ENCODE measurements at places on chromosomes 1 and 21.
A peak's percentile ranks its signal among the peaks of the same experiment; 100 is the strongest.

GRCh38 chr1:10598389-10598702 lies 123.6 kb downstream of the PEX14 start:
- ATAC-seq, result no peak

GRCh38 chr1:37822906-37823815 lies 15.2 kb upstream of the YRDC start:
- peak; percentile 84 for ATAC-seq

GRCh38 chr1:56073614-56074006 lies 505.8 kb downstream of the PLPP3 start:
- ATAC-seq, result no peak

DNA sequence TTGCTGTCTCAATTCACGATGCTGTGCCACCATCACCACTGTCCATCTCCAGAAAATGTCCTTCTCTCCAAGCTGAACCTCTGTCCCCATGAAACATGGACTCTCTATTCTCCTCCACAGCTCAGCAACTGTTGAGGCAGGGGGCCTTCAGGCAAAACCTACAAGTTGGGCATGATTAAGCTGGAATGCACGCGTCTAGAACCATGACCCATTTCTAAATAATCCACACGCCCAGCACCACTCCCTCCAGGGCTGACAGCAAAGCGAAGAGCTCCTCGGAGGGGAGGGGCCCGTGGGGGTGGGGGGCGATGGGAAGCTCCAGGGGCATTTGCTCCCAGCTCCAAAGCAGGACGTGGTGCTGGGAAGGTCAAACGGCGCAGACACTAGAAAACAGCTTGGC lies 3.3 kb upstream of the HES5 start:
- ATAC-seq, result no peak

DNA sequence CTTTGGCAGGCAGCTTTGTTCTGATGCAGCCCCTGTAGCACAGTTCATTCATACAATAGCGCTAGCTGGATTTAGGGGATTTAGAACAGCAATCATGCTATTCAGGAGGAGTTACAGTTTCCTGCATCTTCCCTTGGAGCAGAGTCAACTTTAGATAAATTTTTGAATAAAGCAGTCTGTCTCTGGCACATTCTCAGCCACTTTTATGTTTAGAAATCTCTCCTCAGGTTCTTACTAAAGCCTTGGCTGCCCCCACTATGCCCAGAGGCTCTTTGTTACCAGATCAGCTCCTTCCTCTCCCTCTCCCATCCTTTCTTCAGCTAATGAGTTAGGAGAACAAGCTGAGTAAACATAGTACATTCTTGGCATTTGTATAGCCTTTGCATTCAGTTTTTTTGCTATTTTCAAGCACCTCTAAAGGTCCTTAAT lies 17.0 kb upstream of the PIGC start:
- no peak for ATAC-seq

DNA sequence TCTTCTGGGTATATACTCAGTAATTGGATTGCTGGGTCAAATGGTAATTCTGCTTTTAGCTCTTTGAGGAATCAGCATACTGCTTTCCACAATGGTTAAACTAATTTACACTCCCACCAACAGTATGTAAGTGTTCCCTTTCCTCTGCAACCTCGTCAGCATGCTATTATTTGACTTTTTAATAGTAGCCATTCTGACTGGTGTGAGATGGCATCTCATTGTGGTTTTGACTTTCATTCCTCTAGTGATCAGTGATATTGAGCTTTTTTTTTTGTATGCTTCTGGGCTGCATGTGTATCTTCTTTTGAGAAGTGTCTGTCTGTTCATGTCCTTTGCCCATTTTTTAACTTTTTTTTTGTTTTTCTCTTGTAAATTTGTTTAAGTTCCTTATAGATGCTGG lies 279.4 kb downstream of the PTGER3 start:
- ATAC-seq, result no peak

- ATAC-seq, result no peak
Observed at GRCh38 chr1:75276385-75276784, 142.2 kb downstream of the LHX8 start.

DNA sequence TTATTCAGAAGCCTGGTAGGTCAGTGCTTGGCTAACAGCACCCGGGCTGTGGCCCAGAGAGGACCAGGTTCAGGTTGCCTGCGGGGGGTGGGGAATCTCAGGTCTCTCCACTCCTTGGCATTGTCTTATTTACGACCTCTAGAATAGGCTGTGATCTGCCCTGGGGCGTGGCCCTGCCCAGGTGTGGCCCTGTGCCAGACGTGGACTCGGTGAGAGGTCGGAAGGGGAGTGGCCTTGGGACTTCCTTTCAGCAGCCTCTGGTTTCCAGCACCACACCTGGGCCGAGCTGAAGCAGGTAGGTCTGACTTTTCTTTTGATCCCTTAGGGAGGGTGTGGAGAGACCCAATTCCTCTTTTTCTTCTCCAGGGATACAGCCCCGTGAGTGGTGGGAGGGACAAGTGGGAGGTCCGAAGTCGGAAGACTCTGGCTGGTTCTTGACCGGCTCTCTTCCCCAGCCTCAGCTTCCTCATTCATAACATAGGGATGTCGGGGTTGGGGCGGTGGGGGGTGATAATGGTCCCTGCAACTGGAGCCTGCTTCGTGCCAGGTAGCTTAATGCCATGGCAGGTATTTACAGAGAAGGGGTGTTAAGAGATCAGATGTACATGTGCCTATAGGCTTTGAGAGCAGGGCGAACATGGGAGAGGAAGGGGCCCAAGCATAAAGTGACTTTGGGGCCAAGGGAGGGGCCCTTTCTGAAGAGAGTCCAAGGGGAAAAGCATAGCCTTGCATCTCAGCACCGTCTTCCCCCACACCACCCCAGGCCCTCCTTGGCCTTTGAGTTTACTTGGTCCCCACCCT lies 16.5 kb downstream of the ACOT11 start:
- no peak for ATAC-seq

- no peak for ATAC-seq
Observed at GRCh38 chr1:115865704-115866380, 24.9 kb upstream of the NHLH2 start.

- no peak for ATAC-seq
Observed at GRCh38 chr1:56502700-56503245, 76.6 kb downstream of the PLPP3 start.

DNA sequence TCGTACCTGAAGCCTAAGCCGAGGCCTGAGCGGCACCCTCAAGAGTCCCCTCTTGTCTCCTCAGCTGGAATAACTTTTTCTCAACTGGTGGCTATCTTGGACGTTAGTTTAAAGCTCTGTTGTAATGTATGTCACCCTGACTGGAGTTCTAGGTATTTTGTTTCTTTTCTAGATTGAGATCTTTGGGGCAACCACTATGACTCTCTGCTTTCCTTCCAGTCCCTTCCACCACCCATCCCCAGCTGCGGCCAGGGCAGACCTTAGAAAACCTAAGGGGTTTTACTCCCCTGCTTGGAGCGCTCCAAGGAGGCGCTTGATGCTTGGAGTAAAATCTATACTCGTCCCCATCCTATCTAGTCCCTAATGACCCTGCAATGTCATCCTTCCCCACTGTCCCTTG lies 74.6 kb upstream of the MRPS6 start:
- ATAC-seq, result peak; percentile 57

DNA sequence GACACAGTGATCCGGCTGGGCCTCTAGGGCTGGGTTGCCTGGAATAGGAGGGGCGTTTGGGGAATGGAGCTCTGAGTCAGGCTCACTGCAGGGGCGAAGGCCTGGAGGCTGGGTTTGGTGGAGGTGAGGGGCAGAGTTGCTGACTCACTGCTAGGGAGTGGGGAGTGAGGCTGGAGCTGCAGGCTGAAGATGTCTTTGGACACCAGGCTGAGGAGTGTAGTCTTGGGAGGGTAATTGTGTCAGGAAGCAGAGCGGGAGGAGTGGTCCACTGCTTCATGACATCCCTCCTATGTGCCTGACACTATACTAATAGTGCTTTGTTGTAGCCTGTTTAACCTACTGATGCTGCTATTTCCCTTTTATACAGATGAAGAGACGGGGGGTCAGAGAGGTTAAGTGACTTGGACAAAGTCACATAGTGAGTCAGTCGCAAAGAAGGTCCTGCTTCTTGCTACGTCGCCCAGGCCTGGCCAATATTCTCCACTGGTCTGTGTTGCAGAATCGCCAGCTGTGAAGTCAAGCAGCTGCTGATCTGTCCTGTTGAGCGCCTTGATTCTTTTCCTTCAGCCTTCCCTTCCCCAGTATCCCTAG lies 13.6 kb downstream of the ACTL8 start:
- no peak for ATAC-seq
